ENCODE measurements at places on chromosomes 2 and 18.

DNA sequence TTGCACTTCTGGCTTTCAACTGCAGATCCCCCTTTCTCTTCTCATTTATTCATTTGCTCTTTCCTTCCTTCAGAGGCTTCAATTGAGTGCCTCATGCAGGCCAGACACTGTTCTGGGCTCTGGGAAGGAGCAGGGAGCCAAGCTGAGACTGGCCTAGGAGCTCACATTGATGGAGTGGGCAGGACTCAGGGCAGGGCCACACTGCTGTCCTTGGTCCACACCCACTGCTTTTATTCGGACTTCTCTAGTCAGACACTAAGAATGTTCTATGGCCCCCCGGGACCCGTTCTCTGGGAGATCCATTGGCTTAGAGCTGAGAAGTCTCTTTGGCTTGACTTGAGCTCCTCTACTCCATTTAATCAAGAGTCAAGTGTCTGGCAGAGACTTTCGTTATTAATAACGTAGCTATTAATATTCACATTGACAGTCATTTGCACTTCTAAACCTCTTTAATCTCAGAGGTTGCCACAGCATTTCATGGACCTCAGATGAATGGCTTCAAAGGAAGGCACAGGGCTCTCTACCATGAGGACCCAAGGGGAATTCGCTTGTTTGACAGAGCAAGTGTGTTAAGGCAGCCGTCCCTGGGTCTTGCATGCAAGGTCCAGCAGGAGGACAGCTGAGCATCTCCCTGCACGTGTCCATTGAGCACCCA is 20.1 kb downstream of the SH3RF3 start:
- no peak for DNase-seq

DNA sequence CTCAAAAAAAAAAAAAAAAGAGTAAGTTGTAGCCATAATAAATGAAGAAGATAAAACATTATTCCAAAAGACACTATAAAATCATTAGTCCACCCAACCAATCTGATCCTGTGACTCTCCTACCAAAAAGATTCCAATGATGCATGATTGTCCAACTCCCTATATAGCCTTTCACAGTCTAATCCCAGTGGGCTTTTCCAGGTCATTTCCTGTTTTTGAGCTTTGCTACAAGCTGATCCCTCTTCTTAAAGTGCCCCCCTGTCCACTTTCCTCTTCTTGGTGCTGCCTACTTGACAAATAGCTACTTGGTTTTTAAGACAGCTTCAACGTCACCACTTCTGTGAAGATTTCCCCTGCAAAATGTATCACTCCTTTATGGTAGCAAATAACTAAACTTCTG is 88.4 kb downstream of the SEMA4F start:
- no peak for DNase-seq

DNA sequence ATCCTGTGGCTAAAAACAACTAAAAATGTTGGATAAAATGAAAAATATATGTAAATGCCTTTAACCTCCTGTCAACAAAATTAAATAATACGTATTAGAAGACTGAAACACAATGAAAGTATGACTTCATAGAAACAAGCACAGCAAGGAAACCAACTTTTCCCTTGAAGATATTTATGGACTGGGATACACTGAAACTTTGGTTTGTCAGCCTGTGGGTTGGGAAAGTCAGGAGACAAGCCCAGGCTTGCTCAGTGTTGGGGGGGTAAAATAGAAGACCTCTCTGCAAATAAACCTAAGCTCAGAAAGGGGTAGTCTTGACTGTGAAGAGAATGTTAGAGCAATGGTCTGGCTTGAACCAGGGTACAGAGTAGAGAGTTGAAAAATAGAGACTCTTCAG is 454.5 kb downstream of the FBXO15 start:
- DNase-seq = no peak

GRCh38 chr2:116733699-116734098 is 1080.8 kb upstream of the DDX18 start:
- DNase-seq = no peak

GRCh38 chr2:66030553-66030952 is 404.4 kb upstream of the MEIS1 start:
- no peak for DNase-seq

GRCh38 chr2:108974674-108975073 is 14.3 kb downstream of the EDAR start:
- DNase-seq = no peak

- no peak for DNase-seq
Measured at GRCh38 chr18:37554399-37554787, 11.2 kb downstream of the CELF4 start.

- DNase-seq = no peak
Measured at GRCh38 chr2:57862153-57862552, 184.5 kb upstream of the VRK2 start.

DNA sequence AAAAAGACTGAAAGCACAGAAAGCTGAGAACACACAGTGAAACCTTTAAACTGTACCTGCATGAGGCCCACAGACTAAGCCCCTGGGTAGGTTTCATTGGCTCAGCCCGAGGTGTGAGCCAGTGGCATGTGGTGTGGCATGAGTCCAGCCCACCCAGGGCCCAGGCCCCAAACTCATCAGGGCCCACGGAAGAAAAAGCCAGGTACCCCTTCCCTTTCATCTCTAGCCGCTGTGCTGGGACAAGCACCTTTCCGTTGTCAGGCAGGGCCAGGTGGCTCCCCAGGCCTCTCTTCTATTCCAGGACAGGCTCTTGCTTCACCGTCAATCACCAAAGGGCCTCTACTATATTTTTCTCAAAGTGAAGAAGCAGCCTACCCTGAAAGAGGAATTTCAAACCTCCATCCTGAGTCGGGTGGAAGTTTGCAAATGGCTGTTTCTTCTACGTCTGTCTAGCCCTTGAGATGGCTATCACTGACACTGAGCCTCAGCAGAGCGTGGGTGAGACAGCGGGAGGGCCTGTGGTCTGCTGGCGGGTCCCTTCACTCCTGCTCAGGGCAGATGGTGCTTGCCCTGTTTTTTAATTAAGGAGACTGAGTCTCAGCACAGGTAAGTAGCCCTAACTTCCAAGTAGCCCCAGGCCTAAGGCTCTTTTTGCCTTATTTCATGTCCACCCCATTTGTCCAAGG is 8.6 kb downstream of the DNAJB2 start:
- DNase-seq = no peak

Measured in endothelial cell of umbilical vein (primary cell).